Upper lobe of left lung (tissue), 6 donors: ENCODE measurements at places on chromosomes 7 and 10.
A peak's percentile ranks its signal among the peaks of the same experiment; 100 is the strongest.

DNA sequence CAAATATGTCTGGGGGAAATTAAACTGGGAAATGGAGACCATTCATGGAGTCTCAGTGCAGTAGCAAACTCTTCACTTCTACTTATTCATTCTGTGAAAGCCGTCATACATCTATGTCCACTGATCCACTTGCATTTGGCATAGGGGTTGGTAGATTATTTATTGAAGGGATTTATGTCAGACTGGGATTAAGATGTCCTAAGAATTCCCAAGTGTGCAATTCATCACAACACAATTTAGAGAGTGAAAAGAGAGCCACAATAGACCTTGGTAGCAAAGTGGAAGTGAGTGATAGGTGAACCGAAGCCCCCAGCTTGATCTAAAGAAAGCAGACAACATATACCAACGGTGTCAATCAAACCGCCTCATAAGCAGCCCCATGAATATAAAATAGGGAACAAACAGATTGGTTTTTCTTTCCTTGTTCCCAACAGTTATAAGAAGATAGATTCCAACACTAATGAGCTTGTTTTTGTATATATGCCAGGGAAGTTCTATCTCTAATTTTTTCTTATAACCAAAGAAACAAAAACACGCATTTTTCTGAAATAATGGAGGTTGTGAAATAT lies 234.3 kb downstream of the CACNA2D1 start:
- no peak for DNase-seq

GRCh38 chr10:127125331-127125730 lies 71.1 kb downstream of the INSYN2A start:
- no peak for DNase-seq

- DNase-seq = no peak
These were observed 171.9 kb downstream of the OTUD1 start for GRCh38 chr10:23610626-23611307.

- peak; percentile 30 for DNase-seq
These were observed 34.3 kb upstream of the HERPUD2 start for GRCh38 chr7:35729061-35729783.

DNA sequence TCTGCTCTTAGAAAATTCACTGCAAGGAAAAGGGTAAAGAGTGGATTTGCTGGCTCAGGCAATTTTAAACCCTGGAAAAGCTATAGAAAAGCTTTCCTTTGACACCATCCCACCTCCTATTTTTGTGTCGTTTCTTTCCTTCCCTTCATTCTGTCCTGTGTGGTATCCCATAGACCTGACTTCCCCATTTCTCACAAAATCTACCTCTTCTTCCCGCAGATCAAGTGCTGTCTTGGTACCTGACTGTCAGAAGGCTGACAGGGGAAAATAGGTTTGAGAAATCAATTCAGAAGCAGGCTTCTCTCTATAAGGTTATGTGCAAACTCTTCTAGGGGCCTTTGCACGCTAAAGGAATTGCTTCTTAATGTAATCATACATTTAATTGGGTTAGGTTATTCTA lies 98.9 kb downstream of the MTPN start:
- DNase-seq = no peak

DNA sequence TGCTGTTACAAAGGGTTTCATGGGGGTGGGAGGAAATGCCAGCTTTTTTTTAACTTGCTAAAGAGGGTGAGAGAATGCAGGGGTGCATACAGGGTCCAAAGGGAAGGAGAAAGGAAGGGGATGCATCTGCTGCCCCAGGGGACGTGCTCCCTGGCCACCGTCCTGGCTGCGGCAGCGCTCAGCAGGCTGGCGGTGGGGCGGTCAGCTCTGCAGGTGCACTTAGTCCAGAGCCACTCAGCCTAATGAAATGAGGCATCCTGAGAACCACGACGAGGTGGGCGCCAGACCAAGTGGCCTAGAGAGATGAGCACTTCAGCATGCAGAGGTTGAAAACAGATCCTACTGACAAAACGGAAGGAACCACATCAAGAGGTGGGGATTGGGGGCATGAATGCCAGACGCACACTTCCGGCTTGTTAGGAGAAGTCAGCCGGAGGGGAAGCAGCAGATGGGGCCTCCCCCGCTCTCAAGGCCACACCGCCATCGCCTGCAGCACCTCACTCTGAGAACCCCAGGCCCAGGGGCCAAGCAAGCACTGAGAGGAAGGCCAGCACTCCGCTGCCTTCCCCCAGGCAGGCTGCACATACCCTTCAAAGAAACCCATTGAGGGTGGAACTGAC lies 94.5 kb downstream of the MAD1L1 start:
- DNase-seq = no peak

- DNase-seq = no peak
These were observed 16.3 kb upstream of the GATA3 start for GRCh38 chr10:8037941-8038894.

DNA sequence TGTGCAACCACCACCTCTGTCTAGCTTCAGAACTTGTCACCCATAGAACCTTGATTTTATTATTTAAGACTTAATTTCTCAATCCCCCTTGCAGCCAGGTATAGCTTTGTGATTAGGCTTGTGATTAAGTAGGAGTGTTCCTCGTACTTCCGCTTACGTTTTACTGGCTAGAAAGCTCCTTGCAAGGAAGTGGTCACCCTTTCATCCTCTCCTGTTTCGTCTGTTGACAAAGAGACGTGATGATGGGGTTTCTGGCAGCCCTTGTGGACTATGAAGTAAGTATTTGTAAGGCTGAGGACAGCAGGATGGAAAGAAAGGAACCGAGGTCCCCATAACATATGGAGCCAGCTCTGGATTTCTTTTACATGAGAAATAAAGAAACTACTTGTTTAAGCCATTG lies 86.5 kb upstream of the KDM7A start:
- DNase-seq = peak; percentile 27

DNA sequence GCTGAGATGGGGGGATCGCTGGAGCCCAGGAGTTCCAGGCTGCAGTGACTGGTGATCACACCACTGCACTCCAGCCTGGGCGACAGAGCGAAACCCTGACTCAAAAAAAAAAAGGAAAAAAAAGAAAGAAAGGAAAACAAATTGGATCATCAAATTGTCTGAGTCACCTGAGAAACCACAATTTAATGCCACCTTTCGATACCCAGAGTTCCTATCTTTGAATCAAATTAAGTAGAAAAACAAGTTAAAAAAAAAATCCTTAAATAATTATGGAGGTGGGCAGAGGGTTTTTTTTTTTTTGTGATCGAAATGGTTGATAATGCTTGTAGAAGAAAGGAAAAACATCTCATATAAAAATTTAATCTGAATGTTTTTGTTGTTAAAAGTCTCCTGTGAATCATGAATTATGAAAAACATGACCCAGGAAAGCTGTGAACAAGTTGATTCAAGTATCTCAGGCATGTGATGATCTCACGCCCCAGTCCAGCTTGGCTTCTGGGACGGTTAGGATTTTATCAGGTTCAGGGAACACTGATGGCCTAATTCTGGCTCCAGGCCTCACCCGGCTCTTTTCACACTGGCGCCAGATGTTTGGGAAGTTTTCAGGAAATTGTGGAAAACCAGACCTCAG lies 25.3 kb upstream of the CUX1 start:
- no peak for DNase-seq

GRCh38 chr10:86164960-86165630 lies 201.5 kb downstream of the GRID1 start:
- no peak for DNase-seq

GRCh38 chr7:156101355-156101754 lies 289.1 kb upstream of the SHH start:
- no peak for DNase-seq

DNA sequence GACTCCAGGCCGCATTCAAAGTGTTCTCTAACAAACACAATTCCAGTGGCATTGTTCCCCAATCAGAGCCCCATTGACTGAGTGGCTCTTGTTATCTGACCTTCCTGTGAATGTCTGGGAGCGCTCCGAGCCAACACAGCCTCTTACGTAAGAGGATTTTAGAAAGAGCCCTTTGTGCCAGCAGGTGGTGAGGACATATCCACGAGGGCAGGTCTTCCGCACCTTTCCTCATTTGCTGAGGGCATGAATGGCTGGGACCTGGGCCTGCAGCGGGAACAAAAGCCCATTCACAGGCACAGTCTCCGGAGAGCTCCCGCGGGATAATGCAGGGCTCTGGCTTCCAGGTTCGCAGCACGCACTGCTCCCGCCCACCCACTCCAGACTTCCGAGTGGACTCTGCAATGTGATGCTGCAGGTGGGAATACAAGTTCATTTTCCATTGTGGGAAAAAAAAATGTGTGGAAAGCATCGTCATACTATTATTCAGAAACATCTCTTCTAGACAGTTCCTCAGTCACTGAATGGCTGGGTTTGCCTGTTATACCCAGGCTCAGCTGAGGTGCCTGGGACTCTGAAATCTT lies 295.0 kb upstream of the IGFBP3 start:
- DNase-seq = no peak

- no peak for DNase-seq
These were observed 76.9 kb upstream of the MGMT start for GRCh38 chr10:129390147-129390546.

DNA sequence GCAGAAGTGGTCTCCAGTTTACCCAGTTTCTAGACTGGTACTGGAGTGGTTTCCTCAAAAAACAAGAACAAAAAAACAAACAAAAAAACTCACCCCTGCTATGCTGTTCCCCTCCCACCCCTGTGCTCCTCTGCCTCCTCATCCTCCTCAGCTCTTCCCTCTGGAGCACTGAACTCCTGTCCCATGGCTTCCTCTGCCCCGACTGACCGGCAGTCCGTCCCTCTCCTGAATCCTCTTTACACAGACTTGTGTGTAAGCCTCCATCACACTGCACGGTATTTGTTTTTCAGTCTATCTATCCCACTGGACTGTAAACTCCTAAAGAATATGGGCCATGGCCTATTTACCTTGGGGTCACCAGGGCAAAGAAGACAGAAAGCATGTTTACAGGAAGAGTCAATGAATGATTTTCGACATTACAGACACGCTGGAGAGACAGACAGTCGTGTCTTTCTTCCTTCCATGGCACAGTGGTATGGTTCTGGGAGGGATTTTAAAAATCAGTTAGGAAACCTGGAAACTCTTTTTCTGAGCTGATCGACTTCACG lies 265.3 kb downstream of the GLI3 start:
- DNase-seq = no peak

- no peak for DNase-seq
These were observed 61.2 kb upstream of the LBX1 start for GRCh38 chr10:101290431-101290830.

- peak; percentile 70 for DNase-seq
These were observed 29.3 kb upstream of the KCNK18 start for GRCh38 chr10:117167789-117168674.

DNA sequence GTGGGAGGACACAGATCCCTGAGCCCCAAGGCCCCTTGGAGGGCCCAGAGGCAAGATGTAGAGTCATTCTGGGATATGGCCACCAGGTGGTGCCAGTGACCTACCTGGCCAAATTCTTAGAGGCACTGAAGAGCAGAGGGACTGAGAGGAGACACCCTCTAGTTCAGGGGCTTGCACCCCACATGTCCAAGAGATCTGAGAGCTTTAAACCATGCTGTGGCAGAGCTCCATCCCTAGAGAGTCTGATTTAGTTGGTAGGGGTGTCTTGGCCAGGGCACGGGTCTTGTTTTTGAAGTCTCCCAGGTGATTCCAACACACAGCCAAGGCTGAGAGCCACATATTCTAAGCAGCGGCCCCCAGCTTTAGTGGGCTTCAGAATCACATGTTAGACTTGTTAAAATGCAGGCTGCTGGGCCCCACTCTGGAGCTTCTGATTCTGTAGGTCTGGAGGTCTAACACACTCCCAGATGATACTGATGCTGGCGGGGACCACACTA lies 52.5 kb downstream of the PRF1 start:
- DNase-seq = peak; percentile 70

GRCh38 chr10:109906316-109906715 lies 17.0 kb downstream of the XPNPEP1 start:
- DNase-seq = no peak

GRCh38 chr7:72260406-72260805 lies 151.7 kb downstream of the CALN1 start:
- DNase-seq = no peak

GRCh38 chr7:28029051-28029450 lies 151.5 kb downstream of the JAZF1 start:
- DNase-seq = no peak

- no peak for DNase-seq
These were observed 10.4 kb downstream of the PMPCB start for GRCh38 chr7:103307503-103308231.

GRCh38 chr7:79436378-79436777 lies 17.1 kb downstream of the MAGI2 start:
- DNase-seq = no peak

- DNase-seq = peak; percentile 85
These were observed at the start of gene MYO1G for GRCh38 chr7:44978511-44979366. Gene MYO1G (minus strand): TSS chr7:44979015. CDS start chr7:44978961, 54 bp downstream.

- no peak for DNase-seq
These were observed 100.1 kb downstream of the NPSR1 start for GRCh38 chr7:34758111-34758601.

DNA sequence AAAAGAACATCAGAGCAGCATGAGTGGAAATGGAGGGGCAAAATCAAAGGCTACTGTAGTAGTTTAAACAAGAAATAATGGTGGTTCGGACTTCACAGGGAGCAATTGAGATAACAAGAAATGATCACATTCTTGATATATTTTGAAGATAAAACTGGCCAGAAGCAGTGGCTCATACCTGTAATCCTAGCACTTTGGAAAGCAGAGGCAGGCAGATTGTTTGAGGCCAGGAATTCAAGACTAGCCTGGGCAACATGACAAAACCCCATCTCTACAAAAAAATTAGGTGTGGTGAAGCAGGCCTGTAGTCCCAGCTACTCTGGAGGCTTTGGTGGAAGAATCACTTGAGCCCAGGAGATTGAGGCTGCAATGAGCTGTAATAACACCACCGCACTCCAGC lies 22.9 kb downstream of the EEF1AKMT2 start:
- DNase-seq = no peak

DNA sequence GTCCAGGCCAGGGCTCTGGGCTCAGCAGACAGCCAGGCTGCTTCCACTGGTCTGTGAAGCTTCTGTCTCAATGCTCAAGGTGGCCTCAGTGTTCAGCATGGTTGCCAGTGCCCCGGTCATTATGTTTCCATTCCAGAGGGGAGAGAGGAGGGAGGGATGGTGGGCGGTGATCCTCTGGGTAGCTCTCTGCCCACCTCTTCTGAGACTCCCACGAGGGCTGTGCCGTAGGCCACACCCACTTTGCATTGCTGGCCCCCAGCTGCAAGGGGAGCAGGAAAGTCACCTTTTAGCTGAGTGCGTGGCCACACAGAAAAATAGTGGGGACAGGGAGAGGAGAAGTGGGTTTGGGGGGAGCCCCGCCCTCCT lies 42.5 kb downstream of the FOXK1 start:
- no peak for DNase-seq

- no peak for DNase-seq
These were observed 606.4 kb downstream of the TNS3 start for GRCh38 chr7:46975493-46975892.

DNA sequence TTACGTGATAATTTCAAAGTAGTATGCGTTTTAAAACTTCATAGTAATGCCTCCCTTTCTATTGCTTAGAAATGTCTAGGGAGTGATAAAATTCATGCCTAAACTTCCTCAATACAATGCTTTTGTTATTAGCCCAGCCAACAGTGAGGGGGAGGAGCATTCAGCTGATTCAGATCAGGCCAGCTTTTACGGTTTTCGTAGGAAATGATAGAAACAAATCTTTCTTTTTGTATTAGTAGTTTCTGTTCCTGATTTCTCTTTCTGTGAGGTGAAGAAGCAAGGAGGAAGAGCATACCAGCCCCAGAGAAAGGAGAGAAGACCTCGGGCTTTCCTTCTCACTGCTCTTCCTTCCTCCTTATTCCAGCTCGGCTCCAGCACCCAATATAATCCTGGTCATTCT lies 35.2 kb upstream of the ITPRID1 start:
- no peak for DNase-seq

- peak; percentile 15 for DNase-seq
These were observed 44.6 kb downstream of the CFAP46 start for GRCh38 chr10:132897516-132898381.
